NCI-H69 (cell line): ENCODE measurements at places on chromosomes 11 and 22.

- DNase-seq = no peak
Observed at GRCh38 chr11:102415304-102415916, 37.2 kb downstream of the TMEM123 start.

- DNase-seq = no peak
Observed at GRCh38 chr11:69518081-69518950, 36.9 kb downstream of the LINC01488 start.

DNA sequence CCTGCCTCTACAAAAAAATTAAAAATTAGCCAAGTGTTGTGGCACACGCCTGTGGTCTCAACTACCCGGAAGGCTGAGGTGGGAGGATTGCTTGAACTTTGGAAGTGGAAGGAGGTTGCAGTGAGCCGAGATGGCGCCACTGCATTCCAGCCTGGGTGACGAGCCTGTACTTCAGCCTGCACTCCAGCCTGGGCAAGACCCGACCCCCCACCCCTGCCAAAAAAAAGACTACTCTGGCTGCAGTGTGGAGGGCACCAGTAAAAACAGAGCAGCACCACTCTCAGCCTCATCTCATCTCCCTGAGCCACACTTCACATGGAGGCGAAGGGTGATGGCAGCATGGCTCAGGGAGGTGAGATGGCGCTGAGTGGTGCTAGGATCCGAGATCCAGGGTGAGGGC, 50.3 kb upstream of the THY1 start:
- DNase-seq = no peak

GRCh38 chr11:31646216-31646615, 136.6 kb downstream of the ELP4 start:
- no peak for DNase-seq

DNA sequence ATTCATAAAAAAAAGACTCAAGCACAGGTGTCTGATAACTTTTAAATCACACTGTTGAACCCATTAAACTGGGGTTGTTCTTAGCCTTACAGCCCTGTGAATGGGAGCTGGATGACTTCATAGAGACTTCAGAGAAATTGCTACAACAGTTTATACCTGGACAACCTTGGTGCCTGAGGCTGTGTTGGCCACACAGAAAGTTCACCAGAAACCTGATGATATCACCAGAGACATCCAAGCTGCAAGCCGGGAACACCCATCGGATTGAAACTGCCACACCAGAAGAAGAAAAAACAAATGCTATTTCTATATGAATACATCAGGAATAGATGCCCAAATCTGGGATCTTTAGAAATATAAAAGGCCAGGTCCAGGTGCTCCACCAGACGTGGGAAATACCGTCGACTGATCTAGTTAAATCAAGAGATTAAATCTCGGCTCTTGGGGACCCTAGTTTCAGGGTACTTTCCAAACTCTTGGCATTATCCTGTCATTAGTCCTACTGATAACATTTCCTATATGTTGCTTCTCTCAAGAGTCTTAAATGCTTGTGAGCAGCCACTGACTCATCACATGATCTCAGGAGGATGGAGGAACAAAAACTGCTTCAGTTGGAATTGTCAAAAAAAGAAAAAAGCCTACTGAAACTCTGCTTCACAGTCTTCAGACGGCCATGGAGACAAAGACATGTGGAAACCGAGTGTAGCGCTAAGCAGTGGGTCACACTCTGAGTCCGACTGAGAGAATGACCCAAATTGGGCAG, 28.6 kb upstream of the APOL5 start:
- no peak for DNase-seq

DNA sequence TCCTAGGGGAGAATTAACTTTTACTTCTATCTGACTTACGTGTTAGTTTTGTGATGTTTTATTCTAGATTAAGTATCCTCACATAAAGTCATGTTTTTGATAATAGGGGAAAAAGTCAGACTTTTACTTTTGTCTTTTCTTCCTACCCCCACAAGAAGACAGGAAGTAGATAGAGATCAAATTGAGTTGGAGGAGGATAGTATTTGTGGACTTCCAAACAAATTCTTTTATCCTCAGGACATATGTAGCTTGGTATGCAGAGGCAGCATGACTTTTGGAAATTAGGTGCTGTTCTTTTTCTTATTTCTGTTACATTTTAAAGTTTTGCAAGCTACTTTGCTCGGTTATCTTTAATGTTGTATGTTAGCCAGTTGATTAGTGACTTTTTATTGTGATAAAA, 61.4 kb downstream of the MTMR3 start:
- DNase-seq = no peak

DNA sequence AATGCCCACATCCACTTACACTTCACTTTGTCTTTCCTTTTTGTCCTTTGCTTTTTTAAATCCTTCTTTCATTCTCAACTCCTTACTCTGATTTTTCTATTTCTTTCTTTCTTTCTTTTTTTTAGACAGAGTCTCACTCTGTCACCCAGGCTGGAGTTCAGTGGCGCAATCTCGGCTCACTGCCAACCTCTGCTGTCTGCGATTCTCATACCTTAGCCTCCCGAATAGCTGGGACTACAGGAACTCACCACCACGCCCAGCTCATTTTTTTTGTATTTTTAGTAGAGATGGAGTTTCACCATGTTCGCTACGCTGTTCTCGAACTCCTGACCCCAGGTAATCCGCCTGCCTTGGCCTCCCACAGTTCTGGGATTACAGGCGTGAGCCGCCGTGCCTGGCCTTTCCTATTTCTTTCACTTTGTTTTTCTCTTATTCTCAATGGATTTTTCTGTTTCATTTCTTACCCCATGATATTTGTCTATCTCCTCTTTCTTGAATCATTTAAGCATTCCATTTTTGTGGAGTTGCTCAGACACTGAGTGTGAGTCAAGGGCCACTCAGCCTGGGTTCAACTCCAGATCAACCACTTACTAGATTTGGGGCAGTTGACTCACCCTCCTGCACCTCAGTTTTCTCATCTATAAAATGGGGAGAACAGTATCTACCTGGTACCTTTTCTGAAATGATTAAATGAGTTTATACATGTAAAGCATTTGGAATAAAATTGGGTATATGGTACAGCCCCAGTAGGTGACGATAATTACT, 7.6 kb downstream of the KCNJ5 start:
- peak; percentile 22 for DNase-seq

- DNase-seq = no peak
Observed at GRCh38 chr22:45225732-45226502, 14.8 kb downstream of the KIAA0930 start.

GRCh38 chr11:108807262-108807661, 142.4 kb downstream of the DDX10 start:
- DNase-seq = no peak

DNA sequence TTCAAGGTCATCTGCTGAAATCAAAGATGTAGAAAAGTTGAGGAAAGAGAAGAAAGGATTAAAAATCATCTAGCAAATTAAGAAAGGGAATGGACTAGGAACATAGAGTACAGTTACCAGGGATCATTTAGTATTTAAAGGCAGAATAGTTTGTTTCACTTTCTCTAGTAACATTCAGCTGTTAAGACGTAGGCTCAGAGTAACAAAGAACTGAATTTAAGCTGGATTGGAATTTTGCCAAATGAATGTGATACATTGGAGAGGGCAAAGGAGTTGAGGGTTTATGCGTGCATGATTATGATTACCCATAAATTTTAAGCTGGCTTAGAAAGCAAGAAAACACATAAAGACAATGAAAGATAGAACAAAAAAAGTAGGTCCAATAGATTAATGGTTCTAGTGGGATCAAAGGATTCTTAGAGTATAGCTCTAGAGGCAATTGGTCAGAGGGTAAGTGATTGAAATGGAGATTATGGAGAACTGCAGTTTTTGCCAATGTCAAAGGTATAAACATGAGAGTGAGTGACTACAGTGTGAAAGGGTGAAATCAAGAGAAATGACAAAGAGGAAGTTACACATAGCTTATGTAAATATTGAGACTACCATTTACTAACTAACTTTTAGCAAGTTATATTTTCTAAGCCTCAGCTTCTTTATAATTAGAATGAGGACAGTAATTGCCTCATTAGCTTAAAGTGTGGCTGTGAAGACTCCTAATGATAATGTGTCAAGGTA, 190.0 kb downstream of the GRIA4 start:
- peak; percentile 78 for DNase-seq

GRCh38 chr11:128181088-128181480, 406.3 kb downstream of the ETS1 start:
- DNase-seq = no peak

- DNase-seq = no peak
Observed at GRCh38 chr11:3220101-3220500, 1.5 kb upstream of the MRGPRG start.

GRCh38 chr11:12046636-12047236, 38.3 kb upstream of the DKK3 start:
- DNase-seq = no peak

DNA sequence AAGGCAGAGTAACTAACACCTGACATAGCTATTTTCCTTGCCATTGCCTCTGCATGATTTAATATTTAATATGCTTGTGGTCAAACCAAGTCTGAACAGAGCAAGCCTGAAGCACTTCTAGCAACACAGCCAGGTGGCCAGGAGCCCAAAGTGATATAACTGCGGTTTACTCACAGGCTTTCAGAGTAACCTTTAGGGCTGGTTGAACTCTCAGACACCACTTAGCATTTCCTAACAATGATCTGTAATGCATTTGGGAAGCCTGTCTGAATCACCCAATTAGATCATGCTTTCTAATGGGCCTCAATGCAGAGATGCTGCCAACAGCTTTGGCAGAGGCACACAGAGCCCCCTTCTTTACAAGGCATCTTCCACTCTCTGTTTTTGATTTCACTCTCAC, 96.1 kb downstream of the FDX1 start:
- DNase-seq = peak; percentile 61

DNA sequence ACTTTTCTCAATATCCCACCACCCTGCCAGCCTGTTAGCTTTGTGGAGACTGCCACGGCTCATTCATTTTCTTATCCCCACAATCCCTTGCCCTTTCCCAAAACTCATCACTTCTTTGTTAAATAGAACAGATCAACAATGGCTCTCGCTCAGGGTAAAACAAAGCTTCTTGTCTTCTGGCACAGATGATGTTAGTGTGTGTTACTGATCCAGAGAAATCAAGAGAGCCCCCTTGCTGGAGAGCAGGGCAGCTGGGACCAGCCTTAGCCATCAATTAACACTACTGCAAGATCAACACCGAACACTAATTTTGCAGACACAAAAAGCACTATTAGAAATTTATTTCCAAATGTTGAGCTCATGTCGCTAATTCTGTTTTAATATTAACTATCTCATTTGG, 420.9 kb downstream of the TENM4 start:
- DNase-seq = no peak

- DNase-seq = no peak
Observed at GRCh38 chr11:20126724-20127123, 33.6 kb downstream of the DBX1 start.

DNA sequence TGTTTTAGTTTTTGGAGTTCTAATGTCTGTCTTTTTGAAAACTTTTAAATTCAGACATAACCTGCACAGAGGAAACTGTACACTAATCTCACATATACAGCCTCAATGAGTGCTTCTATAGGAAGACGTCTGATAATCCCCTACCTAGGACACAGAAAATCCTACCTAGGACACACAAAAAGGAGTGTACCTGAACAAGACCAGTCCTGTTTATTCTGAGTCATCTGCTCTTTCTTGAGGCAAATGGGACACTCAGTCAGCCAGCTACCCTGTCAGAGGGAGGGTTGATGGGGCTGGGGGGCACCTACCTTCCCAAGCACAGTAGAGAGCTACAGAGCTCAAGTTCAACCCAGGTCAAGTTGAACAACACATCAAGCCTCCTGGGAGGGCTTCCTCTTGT, 346.6 kb upstream of the NCAM1 start:
- DNase-seq = no peak

GRCh38 chr22:27844656-27845591, 43.4 kb upstream of the MN1 start:
- no peak for DNase-seq

DNA sequence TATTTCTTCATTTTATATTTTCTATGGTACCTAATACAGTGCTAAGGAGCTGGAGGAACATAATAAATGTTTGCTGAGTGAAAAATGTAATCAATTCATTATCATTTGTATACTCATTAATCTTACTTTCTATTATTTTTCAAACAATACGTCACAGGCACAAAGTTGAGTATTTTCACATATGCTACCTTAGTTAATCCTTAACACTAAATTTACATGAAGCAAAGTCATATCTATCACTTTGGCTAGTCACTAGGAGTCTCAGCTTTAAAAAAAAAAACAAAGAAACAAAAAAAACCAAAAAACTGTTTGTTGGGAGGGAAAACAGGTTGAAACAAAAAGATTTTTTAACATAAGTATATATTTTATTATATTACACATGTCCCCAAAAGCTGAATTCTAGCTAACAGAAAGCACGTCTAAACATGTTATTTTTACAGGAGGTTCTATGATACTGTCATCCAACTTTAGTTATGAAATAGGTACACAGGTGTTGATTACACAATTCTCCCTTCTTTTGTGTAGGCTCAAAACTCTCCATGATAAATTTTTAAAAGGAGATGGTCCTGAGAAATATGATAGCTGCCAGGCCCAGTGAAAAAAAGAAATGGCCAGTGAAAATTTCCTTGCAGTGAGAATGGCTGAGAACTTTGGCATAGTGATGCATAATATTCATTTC, 14.3 kb downstream of the HPS5 start:
- DNase-seq = no peak

- no peak for DNase-seq
Observed at GRCh38 chr11:133903875-133904817, 52.6 kb downstream of the IGSF9B start.

DNA sequence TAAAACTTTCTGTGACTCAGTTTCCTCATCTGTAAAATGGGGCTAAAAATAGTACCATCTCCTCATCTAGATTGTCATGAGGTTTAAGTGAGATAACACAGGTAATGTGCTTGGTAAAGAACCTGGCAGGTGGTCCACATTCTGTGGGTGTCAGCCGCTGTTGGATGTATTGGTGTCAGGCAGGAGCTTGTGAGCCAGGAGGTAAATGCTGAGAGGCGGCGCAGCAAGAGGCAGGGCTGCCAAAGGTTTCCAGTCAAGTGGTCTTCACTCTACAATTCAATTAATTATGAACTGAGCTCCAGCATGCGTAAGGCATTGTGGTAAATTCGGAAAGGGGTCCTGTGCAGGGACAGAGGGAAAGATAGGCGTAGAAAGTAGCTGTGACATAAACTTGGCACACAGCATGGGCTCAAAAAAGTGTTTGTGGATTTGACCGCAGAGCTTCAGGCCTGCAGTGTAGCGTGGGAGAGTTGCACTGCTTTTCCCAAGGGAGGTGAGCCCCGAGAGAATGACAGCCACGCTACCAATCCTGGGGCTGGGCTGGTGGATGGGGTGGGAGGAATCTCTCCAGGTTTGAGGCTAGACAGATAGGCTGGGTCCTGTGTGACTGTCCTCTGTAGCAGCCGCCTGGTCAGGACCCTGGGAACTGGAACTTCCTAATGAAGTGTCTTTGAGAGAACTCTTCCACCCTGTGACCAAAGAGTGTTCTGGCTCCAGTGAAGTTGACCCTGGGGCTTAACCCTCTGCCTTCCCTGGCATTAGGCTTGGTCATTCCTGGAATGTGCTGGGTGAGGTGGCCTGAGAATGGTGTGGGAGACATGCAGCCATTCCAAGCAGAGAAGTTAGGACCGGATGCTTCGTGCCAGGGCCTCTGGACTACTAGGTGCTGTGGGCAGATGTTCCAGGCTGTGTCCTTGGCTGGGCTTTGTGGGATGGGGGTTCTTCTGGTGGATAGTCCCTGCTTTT, 122.4 kb downstream of the FEZ1 start:
- no peak for DNase-seq

GRCh38 chr11:33509632-33510031, 191.0 kb downstream of the C11orf91 start:
- peak; percentile 24 for DNase-seq
